ENCODE measurements at places on chromosomes 1 and 21.

- DNase-seq: no peak
Measured at GRCh38 chr1:3415260-3416090, 39.0 kb upstream of the ARHGEF16 start.

DNA sequence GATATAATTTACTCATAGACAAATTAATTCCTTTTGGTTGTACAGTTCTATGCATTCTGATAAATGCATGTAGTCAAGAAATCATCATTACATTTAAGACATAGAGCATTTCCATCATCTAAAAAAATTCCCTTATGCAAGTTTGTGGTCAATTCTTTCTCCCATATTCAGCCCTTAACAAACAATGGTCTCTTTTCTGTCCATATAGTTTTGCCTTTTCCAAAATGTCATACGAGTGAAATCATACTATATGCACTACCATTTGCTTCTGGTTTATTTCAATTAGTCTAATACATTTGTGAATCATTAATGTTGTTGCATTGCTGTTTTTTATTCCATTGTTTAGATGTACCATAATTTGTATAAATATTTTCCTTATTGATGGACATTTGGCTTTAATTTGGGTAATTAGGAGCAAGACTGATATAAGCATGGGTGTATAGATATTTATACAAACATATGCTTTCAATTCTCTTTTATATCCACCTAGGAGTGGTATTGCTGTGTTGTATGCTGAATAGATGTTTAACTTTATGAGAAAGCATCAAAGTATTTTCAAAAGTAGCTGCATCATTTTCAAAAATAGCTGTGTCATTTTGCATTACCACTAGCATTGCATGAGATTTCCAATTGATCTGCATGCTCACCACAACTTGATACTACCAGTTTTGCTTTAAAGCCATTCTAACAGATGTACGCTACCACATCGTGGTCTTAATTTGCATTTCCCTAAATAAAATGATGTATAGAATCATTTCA lies 397.0 kb upstream of the ADAMTS5 start:
- no peak for DNase-seq

- no peak for DNase-seq
Measured at GRCh38 chr1:228884196-228884595, 148.9 kb downstream of the RHOU start.

- no peak for DNase-seq
Measured at GRCh38 chr1:27445177-27445936, 44.6 kb downstream of the WASF2 start.

- DNase-seq: no peak
Measured at GRCh38 chr1:3553940-3554223, 57.4 kb downstream of the MEGF6 start.

DNA sequence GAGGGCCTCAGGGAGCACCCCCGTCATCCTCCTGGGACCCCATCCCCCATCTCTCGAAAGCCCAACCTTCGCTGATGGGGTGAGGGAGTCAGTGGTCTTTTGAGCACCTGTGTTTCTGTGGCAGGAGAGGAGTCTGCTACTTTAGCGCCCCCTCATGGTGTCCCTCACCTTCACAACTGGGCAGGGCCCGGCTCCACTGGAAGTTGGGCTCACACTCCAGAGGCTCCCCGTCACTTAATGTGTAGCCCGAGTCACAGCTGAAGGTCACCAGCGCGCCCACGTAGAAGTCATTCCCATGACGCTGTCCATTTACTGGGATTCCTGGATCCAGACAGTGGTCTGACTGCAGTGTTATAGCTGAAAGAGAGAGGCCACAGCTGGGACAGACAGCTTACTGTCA lies 139.5 kb upstream of the HMGB4 start:
- DNase-seq: no peak

DNA sequence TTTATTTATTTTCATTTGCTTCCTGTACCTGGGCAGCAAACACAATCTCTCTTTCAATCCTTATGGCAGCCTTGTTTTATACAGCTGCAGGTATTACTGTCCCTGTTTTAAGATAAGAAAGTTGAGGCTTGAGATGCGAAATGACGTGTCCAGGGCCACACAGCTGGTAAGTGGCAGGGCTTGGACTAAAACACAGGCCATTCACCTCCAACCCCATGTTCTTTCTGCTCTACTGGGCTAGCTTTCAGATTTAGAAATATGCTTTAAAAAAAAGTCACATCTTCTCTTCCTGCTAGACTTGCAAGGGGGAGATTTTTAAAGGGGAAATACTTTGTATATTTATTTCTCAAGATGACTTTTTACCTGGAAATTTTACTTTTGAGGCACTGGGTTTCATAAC lies 62.8 kb downstream of the CNST start:
- DNase-seq: no peak

DNA sequence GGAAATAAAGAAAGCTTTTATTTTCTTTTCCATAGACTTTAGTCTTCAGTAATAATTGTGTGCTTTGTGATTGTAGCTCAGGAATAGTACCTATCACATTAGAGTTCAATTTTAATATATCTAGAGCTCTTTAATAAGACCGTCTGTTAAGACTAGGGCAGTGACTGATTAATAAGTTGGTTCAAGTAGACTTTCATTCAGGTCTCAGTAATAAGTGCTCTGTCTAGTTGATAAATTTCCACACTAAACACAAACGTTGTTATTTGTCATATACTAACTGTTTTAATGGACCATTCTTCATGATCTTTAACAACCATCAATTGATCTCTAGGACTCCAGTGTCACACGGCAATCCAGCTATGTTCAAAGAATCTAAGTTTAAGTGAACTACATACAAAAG lies 474.5 kb upstream of the ADGRL2 start:
- no peak for DNase-seq

DNA sequence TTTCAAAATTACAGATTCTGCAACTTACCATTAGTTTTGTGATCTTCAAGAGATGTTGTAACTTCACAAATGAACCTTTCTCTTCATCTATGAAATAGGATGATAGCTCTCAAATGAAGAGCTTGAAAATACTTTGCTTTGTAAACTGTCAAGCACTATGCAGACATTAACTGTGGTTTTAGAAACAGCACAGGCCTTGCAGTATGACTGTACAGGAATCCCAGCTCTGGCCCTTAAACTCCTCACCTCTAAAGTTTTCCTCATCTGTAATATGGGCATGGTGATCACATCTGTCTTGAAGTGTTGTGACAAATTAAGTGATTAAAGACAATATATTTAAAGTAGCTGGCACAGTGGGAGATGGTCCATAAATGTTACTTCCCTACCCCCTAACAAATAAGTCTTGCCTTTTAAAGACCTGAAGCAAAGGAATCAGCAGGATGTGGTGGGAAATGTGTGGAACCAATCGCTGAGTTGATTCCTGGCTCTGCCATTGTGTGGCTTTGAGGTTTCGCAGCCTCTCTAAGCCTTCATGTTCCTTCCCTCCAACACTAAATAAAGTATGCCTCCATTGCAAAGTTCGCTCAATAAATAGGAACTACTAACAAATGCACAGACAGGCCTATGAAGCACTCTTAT lies 5.5 kb upstream of the PTP4A2 start:
- DNase-seq: no peak

DNA sequence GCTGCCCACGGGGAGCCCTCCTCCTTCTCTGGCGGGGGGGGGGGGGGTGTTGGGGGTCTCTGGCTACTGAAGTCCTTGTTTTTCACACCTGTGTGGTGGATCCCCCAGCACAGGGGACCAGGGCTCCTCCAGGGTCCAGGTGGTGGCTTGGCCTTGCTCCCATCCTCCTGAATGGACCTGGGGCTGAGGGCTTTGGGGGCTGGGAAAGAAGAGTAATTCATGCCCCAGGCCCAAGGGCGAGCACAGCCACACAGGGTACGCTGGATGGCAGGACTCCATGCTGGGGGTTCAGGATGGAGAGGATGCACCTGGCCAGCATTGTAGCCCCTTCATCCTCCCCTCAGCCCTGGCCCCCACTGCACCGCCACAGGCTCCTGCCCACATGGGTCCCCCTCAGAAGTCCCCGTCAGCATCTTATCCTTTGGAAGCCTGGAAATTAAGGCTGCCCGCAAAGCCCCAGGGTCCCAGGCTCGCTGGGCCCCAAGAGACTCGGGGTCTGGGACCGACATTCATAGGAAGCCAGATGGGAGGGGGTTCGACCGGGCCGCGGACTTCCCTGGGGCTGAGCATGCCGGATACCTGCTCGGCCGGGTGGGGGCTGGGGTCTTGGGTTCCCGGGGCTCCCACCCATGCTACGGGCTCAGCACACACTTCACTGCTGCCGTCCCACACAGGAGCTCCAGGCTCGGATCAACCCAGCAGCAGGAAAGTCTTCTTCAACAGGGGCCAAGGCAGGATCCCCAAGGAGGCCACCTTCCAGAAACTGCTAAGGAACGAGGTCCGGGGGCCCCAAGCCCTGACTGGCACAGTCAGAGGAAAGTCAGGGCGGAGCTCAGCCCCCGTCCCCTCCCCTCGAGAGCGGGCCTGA lies 49.0 kb upstream of the ACTRT2 start:
- DNase-seq: no peak

GRCh38 chr1:201062511-201063091 lies 39.1 kb upstream of the KIF21B start:
- DNase-seq: no peak

- DNase-seq: no peak
Measured at GRCh38 chr1:77498918-77499317, 183.5 kb downstream of the ZZZ3 start.

DNA sequence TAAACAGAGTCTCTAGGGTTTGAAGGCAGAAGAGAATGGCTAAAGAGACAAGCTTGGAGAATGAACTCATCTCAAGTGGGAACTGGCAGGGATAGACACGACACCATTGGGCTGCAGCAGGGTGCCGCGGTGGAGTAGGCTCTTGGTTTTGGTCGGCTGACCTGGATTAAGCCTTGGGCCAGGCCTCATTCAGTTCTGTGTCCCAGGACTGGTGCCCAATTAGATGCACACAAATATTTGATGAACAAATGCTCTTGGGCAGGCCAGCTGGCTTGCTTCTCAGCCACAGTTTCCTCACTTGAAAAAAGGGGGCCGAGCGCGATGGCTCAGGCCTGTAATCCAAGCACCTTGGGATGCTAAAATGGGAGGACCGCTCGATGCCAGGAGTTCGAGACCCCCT lies 53.4 kb upstream of the CITED4 start:
- no peak for DNase-seq

- DNase-seq: no peak
Measured at GRCh38 chr1:184576822-184577221, 177.8 kb downstream of the EDEM3 start.

DNA sequence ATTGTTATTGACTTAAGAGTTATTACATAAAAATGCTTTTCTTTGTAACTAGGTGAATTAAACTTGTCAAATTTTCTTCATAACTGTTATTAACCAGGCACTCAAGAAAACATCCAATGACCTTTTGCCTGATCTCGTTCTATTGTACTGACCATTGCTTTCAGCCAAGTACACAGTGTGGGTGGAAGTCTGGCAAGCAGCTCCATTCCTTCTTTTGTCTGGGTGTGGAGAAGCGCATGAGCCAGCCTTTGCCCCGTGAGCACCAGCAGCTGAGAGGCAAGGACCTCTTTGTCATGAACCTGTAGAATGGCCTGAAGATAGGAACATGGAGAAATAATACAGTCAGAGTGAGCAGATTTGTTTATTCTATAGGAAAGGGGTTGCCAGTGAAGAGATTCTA lies 57.5 kb downstream of the IARS2 start:
- DNase-seq: no peak

DNA sequence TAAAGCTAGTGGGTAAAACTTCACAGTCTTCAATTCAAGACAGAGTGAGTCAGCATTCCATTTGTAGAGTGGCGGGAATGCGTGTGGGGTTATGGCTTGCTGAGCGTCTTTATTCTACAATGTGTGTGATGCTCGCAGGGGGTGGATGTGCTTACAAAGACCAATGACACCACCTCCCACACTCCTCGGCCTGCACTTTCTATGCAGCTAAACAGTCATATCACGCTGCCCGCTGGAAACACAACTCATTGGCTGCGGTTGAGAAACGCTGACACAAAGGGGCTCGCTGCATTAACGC lies 298.5 kb downstream of the PCP4 start:
- DNase-seq: no peak

DNA sequence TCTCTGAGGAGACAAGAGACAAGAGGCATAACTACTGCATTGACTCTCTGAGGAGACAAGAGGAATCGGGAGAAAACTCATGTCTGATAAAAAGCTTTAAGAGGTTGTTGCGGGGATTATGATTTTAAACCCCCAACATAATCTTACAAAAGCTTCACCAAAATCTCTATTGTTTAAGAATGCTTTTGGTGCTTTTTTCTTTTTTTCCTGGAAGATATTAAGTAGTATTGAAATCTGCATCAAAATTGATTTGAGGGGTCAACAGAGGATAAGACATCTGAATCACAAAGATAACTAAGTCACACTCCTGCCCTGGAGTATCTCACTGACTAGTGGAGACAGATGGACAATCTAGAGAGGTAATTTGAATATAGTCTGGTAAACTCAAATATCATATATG lies 115.6 kb upstream of the MROH9 start:
- no peak for DNase-seq

DNA sequence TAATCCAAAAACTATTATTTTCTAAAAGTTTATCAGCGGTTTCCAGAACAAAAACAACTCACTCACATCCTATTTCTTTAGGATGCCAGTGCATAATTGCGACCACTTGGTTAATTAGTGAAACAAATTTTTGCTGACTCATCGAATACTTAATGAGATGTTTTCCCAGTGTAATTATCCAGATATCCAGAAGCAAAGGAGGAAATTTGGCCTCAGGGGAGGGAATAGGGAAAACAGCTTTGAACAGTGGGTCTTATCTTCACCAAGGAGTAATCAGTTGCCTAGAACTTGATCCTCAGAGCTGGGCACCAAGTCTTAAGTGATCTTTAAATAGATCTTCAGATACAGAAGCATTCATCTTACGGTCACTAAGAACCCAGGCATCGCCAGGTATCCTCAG lies 24.3 kb downstream of the STYXL2 start:
- no peak for DNase-seq

DNA sequence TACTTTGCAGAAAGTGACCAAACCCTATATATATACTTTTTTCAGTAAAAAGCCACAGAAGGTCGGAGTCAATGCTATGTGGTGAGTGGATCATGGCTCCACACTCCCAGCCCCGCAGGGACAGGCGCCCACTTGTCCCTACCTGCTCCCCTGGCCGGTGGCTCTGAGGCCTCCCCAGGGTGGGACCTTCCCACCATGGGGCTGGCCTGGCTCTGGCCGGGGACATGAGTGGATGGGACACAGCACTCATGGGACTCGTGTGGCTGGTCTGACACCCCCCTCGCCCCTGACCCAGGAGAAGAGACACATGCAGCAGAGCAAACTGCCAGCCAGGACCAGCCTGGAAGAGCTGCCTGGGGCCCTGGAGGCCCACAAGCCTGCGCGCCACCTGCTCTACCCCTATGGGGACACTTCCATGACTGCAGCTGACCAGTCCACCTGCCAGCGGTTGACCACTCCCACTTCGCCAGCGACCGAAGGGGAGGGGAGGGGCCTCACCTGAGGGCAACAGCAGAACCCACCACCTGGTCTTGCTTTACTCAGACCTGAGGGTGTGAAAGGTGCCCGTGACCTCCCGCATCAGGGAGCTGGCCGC lies 2.2 kb downstream of the SPATC1L start:
- DNase-seq: no peak

GRCh38 chr1:98920441-98921110 lies 84.1 kb downstream of the PLPPR5 start:
- DNase-seq: no peak

Measured in NCI-H2107 (cell line).